Testis (tissue), 5 donors: ENCODE measurements at places on chromosomes 1 and 21.

DNA sequence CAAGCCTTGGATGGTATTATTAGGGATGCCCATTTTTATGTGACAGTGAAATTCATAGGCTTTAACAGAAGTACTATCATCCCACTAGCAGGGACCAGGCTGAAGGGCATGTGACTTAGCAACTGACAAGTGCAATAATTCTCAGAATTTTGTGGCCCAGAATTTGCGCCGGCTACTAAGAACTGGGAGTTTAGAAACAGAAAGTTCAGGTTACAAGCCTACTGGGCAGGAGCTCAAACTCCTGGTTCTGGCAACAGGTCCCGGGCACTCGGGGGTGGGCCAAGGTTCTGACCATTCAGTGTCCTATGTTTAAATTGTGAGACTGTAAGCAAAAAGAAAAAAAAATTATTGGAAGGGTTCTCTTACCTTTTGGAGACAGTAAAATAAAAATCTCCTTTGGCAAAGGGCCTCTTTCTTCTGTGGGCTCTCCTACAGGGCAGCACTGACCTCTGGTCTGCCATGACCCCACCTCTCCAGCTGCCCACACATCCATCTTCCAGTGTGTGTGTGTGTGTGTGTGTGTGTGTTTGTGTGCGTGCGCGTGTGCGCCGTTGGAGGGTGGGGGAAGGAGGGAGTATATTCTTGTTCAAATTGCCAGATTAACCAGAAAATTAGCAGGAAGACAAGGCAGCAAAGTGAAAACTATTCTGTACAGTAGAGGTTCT is 26.1 kb downstream of the IRF2BP2 start:
- no peak for DNase-seq

DNA sequence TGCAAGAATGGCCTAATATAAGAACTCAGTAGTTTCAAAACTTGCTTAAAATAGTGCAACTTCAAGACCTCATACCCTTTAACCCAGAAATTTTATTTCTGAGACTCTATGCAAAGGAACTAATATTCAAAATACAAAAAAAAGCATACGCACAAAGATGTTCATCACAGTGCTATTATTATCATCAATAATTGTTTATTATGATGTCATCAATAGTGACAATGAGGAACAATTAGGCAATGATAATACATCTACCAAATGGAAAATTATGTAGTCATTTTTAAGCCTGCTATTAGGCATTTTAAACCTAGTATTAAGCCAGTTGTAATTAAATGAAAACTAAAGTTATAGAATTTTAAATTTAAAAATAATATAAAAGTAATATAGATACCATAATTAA is 3.3 kb downstream of the TTLL7 start:
- DNase-seq = no peak

DNA sequence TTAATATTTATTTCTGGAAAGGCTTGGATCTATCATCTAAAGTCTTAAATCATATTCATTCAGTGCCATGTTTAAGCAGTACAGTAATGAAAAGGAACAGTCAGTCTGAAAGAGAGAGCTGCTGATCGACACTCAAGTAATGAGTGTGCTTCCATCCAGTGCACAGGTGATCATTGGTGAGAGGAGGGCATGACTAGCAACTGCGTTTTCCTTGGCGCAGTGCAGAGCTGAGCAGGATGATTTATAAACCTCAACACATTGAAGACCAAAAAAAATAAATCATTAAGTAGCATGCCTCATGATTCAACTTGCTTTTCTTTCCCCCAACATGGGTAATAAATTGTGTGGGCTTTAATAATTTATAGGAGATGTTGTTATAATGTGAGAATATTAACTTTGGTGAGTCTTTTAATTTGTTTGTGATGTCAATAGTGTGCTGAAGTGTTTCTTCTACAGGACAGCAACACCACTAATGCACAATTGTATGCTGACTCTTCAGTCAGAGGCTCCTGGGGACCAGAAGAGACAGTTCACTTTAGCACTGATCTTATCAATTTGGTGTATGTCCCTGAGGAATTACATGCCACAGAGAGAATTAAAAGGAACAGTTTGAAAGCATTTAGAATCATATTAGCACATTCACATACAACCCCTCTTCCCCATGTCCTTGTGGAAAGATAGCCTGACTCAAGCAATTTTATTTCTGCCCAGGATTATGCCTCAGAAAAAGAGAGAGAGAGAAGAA is 199.7 kb upstream of the ADGRL2 start:
- DNase-seq = no peak

- DNase-seq = no peak
These were observed 23.2 kb downstream of the DDX59 start for GRCh38 chr1:200646515-200646914.

DNA sequence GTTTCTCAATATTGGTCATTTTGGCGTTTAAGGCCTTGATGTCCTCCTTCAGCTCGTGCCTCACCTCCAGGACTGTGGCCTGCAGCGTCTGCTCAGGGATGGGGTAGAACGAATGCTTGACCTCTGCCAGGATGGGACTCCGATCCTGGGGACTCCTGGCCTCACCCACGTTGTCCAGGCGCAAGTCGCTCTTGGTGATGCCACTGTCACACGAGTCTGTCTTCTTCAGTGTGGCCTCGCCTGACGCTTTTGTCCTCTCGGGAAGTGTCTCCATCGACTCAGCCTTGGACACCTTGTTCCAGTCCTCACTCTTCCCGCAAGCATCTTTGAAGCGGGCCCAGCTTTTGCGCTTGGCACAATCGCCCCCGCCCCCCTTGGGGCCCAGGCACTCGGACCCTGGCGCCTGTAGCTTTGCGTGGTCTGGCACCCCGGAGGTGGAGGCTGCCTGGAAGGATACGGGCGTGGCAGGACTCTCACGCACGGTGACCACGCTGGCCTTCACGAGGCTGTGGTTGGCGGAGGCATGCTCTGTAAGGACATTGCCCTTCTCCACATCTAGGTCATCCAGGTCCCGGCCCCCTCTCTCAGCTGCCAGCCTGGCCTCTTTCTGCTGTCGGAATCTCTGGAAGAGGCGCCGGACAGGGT is 354.8 kb downstream of the HHAT start:
- no peak for DNase-seq

- DNase-seq = no peak
These were observed 39.8 kb upstream of the FHAD1 start for GRCh38 chr1:15207031-15207828.

DNA sequence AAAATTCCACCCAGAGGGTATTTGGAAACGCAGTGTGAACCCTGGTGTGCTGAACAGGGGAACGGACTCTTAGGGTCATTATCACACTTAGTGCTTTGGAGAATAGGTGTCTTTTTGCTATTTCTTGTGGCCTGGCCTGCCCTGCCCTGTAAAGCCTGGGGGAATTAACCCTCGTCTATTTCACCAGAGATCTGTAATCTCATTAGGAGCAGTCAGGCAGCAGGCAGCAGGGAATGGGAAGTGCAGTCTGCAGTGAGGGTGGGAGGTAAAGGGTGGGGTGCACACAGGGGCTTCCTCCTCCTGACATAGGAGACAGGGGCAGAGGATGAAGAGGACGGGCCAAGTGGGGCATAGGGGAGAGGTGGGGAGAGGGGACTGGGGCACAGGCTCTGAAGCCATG is 1.1 kb upstream of the SLC1A7 start:
- DNase-seq = no peak

GRCh38 chr1:65688848-65689247 is 103.8 kb upstream of the PDE4B start:
- no peak for DNase-seq

DNA sequence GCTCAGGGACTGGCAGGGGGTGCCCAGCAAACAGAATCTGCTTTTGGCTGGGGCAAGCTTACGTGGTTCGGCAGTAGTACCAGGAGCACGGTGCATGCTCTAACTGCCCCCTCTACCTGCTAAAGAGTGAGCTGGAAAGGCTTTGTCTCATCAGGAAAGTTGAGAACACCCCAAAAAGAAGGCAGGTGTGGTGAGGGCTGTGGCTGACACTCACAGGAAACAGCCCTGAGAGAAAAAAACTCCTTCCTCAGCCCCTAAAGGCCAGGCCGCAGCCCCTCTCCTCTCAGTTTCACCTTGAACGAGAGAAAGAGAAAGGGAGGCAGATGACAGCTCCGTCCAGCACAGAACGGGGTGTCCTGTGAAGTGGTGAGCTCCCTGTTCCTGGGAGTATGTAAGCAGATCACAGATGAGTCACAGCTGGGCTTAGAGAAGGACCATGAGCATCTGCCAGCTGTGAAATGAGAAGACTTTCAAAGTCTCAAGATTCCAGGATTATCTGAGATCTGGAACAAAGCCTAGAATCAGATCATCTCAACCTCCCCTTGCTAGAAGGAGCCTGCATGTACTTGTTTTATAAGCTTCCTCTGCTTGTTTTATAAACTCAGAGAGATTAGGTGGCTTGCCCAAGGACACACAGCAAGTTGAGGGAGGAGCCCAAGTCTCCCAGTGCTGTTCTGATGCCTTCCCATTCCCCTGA is 13.4 kb downstream of the LAPTM5 start:
- no peak for DNase-seq

GRCh38 chr1:221834698-221835513 is 93.0 kb upstream of the DUSP10 start:
- no peak for DNase-seq

DNA sequence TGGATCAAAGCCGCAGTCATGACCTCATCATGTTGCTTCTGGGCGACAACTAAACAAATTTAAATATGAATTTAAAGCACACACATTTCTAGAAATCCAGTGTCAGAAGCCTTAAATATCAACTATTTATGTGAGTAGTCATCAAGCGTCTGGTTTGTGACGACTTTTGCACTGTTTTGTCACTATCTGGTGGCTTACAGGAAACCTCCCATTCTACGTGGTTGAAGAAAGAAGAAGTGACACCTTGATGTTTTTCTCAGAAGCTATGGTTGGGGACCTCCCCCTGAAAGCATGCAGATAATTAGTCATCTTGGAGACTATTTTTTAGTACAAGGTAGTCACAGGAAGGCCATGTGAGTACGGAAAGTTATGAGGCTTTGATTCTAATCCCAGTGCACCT is 58.5 kb downstream of the TENT5C start:
- no peak for DNase-seq

DNA sequence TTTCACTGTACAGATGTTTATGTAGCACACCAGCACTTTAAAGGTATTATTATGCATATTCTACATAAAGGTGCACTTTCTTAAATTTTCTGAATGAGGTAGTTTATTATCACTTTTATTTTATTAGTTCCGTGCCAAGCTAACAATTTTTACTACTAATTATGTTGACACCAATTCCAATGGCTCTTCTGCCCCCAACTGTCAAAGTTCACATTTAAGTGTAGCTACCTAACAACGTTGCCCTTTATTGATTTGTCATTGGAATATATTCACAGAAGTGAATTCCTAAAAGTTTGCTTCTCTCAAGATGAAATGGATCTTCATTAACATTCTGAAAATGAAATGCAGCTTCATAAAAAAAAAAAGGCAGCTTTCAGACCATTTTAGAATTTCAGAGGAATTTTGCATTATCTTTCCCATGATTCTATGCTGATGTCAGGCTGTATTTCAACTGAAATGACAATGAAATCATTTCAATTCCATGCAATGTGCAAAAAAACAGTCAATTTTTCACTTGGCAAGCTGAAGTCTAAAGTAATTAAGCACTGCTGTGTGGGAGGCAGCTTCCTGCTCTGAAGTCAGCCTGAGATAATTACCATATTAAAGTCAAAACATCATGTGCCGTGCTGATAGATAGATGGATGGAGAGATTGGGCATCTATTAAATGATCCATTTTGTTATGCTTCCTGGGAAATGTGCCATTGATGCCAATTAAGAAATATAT is 229.2 kb downstream of the TTLL7 start:
- no peak for DNase-seq

DNA sequence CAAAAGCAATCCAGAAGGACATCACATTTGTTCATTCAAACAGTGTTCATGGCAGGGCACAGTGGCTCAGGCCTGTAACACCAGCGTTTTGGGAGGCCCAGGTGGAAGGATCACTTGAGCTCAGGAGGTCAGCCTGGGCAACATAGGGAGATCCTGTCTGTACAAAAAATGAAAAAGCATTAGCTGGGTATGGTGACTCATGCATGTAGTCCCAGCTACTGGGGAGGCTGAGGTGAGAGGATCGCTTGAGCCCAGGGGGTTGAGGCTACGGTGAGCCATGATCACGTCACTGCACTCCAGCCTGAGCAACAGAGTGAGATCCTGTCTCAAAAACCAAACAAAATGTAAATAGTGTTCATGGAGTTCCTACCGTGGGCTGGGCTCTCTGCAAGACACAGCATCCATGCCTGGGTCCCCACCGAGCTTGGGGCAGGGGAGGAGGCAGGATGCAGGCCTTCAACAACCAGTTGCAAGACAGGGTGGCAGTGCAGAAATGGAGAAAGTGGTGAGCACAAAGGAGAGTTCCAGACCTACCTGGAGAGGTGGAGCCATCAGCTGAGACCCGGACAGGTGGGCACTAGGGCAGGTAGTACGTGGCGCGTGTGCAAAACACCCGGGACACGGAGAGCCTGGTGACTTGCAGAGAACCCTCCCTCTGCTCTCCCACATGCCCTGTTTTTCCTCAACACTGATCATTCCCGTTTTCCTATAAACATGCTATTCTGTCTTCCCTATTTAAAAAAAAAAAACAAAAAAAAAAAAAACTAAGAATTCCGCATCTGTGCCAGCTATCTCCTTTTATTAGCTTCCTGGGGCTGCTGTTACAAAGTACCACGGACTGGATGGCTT is 138.9 kb downstream of the TOMM20 start:
- no peak for DNase-seq

GRCh38 chr1:204891860-204892259 is 21.2 kb downstream of the NFASC start:
- no peak for DNase-seq

DNA sequence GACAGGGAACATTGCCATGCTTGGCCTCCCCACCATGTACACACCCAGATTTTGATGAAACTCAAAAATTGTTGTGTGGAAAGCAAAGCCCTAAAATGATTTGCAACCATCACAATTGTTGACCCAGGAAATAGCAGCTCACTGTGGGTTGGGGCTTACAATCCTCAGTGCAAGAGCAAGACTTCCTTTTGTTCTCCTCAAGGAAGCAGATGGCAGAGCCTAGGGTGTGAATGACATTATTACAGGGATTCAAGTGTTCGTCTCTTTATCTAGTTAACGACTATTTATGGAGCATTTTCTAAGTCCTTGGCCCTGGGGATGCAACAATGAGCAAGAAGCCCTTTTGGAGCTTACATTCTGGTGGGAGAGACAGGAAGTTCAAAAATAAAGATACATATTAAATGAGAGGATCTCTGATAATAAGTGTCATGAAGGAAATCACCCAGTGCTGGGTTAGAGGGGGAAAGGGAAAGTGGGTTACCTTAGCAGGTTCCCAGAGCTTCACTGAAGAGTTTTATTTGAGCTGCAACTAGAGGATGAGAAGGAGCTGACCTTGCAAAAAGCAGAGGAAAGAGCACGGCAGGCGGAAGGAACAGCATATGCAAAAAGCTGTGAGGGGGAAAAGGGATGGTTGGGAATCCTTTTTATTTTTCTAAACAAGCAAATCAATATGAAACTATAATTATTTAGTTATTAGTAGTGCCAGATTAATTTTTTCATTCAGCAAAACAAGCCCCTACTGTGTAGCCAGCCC is 38.5 kb upstream of the ID3 start:
- DNase-seq = no peak

DNA sequence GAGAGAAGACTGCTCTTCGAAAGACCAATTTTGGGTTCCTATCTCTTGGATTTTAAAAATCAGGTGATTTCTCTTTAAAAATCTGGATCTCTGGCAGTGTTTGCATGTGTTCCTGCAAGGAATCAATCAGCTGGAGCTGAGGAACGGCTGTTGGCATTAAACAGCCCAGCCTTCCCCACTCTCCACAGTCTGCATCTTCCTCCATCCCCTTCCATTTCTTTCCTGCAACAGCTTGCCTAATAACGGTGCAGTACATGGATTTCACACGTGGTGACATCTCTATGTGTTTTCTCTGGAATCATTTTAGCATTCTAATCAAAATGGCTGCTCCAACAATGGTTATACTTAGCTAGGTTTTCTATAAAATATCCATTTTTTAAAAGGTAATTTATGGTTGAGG is 20.0 kb downstream of the RIPPLY3 start:
- no peak for DNase-seq
